ENCODE measurements at places on chromosomes 2 and 18.

GRCh38 chr2:5839550-5839949 lies 147.4 kb downstream of the SOX11 start:
- DNase-seq, result no peak

- no peak for DNase-seq
Measured at GRCh38 chr18:63315876-63316275, 3.7 kb downstream of the BCL2 start.

DNA sequence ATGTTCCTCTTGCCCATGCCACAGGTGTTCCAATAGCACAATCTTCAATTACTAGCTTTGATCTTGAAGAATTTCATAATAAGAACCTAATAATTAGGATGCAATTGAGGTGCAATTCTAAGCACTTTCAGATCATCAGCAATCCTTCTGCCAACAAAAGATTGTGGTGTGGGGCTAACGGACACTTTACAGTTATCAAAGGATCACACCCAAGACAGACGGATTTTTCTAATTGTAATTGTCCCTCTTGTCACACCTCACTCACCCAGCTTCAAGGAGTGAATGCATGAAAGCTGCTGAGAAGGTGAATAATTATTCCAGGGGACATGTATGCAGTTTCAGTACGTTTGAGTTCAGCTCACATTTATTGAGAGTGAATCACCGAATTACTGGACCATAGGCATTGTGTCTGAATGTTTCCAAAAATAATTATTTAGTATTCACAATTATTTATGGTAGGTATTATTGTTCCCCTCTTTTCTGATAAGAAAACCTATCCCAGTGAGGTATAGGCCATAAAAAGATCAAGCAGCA lies 438.5 kb upstream of the TRIB2 start:
- no peak for DNase-seq

GRCh38 chr18:54906331-54907185 lies 52.7 kb downstream of the CCDC68 start:
- no peak for DNase-seq

DNA sequence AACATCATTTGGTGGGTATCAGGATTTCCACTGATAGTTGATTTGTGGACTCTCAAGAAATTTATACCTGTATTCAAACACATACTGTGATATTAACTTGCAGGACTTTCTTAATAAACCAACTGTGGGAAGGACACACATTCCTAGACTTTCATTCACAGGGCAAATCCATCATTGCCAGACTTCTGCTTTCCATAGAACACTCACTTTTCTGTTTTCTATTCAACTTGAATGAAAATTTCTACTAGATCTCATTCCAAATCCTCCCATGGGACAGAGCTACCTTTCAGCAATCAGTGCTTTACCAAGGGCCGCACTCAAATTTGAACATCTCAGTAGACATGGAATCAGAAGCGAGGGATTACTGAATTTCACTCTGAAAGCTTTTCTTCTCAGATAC lies 612.5 kb downstream of the IRS1 start:
- no peak for DNase-seq

GRCh38 chr2:72106978-72107377 lies 40.7 kb downstream of the CYP26B1 start:
- DNase-seq, result no peak

GRCh38 chr2:219592736-219593135 lies 4.9 kb upstream of the STK11IP start:
- no peak for DNase-seq

GRCh38 chr18:10892786-10893185 lies 256.6 kb downstream of the PIEZO2 start:
- no peak for DNase-seq

DNA sequence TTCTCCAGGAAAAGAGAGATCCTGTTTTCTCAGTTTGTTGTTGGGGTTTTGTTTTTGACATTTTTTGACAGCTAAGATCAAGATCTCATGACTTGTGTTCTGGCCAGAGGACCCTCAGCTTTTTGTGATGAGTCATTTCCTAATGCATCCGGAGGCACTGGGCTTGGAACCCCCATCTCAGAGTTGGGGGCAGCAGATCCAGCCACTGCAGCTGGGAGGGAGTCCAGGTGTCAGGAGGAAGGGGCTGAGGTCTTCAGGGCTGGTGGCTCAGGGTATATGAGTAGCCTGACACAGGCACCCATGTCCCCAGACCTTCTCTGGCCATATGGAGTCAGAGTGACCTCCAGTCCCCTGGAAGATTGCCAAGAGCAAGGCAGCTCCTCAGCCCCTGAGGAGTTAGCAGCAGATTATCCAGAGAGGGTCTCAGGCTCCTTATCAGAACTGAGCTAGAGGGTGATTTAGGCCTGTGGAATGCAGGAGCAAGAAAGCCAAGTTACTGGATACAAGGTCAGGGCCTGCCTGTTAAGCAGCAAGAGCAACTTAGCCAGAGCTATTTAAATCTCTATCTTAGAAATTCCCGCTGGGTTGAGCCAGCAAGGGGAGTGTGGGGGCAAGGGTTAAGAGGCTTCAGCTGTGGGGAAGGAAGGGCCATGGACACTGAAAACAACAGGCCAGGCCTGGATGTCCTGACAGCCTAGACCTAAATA lies 62.4 kb downstream of the TANC1 start:
- no peak for DNase-seq

DNA sequence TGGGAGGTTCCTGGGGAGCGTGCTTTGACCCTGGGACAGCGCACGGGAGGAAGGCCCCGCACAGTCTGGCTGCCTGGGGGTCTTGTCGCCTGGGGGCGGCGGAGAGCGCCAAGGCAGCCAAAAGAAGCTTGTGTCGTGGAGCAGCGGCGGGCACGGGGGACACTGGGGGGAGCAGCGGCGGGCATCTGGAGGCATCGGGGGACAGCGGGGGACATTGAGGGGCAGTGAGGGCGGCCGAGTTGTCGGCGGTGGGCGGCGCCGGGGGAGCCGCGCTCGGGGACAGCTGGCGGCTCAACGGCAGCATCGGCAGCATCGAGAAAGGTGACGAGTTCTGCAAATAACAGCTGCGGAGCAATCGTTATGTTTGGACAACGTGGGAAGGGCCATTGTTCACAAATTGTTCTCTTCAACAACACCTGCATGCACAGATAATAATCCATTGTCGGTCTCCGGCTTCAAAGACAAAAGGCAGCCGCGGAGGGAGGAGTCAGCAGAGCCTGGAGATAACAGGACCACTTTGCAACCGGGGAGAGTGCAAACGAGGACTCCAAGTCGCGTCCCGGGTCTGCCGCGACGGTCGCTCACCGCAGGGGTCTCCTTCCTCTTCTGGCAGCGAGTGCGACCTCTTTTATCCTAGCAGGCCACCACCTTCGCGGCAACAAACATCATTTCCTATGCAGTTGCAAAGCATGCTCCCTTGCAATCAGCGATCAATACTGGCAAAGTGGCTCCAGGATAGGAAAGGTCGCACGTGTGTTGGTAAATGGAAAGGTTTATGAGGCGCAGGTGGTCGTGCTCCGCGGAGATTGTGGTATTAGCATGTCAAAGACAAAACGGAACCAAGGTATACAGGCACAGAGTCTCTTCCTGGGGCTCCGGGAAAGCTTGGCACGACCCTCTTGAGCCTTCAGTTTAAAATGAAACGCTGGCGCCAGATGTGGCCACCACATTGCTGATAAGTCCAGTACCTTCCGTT lies 132.3 kb upstream of the DLX2 start:
- DNase-seq, result no peak

DNA sequence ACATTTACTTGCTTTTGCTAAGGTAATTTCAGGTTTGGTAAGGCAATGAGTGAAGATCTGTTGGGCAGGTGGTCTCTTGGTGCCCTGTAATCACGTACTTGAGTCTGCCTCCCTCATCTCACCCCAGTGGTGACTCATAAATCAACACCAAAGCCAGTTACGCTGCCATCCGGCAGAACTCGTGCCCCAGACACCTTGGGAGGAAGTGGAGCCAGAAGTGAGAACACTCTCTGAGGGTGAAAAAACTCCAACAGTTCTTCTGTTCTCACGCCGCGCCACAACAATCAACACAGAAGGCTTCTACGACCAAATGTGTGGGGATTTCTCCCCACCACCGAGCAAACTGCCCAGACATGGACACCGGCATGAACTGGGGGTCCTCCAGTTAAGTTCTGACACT lies 206.2 kb downstream of the ARL4C start:
- no peak for DNase-seq

GRCh38 chr18:38244480-38244879 lies 678.9 kb upstream of the CELF4 start:
- DNase-seq, result no peak

DNA sequence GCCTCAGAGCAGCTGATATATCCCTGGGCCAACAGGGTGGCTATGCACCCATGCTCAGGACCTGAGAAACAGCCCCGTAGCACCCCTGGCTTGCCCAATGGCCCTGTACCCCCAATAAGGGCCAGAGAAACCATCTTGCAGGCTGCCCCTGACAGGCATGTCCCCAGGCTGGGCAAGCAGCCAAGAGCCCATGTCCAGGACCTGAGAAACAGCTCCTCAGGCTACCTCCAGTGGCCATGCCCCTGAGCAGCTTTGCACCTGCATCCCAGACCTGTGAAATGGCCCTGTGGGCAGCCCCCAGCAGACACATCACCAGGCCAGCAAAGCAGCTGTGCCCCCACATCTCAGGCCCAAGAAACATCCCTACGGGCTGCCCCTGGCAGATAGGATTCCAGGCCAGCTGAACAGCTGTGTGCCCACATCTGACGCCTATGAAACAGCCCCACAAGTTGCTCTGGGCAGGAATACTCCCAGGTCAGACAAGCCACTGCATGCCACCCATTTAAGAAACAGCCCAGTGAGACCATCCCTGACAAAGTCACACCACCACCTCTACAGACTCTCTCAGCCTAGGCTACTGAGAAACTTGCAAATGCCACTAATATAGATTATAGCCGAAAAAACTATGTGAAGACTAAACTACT lies 84.1 kb downstream of the TMEM237 start:
- no peak for DNase-seq

DNA sequence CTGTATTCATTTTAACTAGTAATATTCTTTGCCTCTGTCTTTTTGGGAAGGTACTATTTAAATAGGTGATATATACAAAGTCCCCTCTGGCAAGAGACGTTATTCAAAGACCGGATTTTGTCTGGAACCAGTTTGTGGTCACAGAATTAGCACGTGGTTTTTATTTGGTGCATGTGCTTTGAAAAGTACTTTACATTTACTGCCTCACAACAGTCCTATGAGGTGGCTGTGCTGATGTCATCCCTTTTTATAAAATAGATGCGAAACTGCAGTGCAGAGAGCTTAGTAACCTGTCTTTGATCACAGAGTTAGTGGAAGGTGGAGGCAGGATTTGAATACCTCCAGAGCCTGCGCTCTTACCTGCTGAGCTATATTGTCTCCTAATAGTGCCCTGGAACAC lies 4.0 kb downstream of the LPIN1 start:
- no peak for DNase-seq

DNA sequence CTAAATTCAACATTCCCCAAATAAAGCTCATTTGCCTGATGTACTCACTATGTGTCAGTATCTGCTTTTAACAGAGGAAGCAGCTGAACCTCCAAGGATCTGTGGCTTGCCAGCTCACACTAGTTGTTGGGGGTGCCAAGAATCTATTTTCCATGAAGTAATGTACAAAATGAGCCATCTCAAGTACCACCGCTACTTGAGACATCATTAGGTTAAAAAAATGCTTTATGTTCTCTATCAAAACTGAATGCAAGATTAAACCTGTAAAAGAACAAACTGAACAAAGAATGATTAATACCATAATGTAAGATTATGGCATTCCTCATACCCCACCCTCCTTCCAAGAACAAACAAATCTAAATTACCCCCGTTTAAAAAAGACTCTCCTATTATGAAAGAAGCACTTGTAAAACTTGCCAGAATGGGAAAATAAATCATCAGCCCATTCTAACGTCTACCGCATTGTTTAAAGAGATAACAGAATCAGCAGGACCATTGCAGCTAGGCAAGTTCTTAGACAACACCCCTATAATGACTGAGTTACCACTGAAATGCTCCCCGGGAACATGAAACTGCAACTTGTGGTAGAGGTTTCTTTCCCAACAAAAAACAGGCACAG lies 471.6 kb downstream of the DLGAP1 start:
- DNase-seq, result no peak

DNA sequence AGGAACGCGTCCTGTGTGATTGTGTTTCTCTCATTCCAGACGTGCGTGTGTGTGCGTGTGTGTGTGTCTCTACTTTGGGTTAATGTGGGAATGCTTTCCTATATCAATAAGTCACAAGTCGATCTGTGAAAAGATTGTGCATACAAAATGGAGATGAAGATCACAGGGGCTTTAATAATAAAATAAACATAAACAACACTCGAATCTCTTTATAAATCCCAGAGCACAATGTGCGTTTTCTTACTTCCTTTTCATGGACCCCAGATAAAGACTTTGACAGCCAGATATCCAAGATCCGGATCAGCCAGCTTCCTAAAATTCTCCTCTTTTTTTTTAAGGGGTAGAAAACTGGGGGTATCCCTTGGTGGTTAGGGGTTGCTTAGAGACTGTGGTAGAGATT lies 4.7 kb downstream of the PAX8 start:
- no peak for DNase-seq

DNA sequence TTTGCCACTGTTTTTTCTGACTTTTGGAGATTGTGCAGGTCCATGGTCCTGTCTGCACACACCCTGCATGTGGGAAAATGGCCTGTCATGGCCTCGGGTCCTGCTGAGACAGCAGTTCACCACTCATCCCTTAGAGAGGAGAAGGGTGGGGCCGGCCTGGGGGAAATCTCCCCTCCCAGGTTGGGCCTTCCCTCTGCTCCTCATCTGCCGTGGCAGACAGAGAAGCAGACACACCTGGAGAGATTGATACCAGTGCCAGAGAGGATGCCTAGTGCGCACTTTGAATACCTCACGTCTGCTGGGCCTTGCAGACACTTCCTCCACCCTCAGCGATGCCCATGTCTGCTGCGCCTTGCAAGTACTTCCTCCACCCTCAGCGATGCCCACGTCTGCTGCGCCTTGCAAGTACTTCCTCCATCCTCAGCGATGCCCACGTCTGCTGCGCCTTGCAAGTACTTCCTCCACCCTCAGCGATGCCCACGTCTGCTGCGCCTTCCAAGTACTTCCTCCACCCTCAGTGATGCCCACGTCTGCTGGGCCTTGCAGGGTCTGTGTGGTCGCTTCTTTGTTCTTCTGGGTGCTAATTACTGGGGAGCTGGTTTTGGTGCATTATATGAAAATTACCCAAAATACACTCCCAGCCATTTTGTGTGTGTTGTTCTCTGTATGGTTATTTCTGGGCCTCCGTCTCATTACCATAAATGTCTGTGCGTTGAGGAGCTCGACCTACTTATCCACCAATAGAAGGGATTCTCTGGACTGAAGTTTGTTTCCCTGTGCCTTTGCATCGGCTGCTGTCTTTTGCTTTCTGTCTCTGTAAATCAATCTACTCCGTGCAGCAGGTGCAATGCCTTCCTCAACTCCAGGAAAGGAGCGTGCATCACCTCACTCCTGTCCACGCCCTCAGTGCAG lies 186.9 kb upstream of the PXDN start:
- DNase-seq, result peak; percentile 25

GRCh38 chr2:199716807-199717586 lies 134.0 kb downstream of the FTCDNL1 start:
- DNase-seq, result no peak

DNA sequence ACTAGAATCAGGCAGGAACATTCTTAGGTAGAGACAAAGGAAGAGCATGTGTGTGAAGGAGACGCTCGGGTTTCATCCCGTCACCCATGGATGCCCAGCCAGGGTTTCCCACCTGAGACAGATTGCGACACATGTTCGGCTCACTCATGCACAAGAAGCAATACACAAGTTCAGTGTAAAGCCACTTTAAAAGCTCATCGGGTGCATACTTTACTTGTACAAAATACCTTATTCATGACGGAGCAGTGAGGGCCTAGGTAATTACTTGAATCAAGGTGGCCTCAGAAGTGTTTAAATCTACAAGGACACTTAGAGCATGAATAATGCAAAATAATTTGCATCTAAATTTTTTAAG lies 42.0 kb downstream of the ZEB2 start:
- no peak for DNase-seq

- no peak for DNase-seq
Measured at GRCh38 chr2:110874453-110875383, 142.3 kb downstream of the ACOXL start.
